ENCODE measurements at places on chromosomes 13 and 19.

DNA sequence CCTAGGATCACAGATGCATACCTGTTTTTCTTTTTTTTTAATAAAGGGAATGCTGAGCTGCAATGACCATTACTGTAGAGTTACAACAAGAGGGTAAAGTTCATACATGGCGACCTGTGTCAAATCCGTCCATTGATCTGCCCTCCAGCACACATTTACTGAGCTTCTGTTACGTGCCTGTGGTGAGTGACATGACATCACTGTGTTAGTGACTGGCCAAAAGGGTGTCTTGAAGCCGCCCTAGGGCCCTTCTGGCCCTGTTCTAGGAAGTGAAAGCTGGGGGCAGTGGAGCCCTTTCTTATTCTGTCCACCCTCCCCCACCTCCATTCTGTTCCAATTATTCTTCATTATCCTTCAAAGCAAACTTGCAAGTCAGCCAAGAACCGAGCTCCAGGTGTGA, 66.3 kb downstream of the ZIC5 start:
- no peak for DNase-seq

GRCh38 chr19:38977445-38978325, 2.1 kb upstream of the FBXO17 start:
- no peak for DNase-seq

GRCh38 chr13:23899555-23899954, 2.3 kb upstream of the C1QTNF9B start:
- peak; percentile 13 for DNase-seq

GRCh38 chr19:16066611-16067104, 9.6 kb upstream of the TPM4 start:
- DNase-seq, result peak; percentile 43

GRCh38 chr19:42628411-42629140, 33.9 kb upstream of the CEACAM8 start:
- DNase-seq, result no peak

DNA sequence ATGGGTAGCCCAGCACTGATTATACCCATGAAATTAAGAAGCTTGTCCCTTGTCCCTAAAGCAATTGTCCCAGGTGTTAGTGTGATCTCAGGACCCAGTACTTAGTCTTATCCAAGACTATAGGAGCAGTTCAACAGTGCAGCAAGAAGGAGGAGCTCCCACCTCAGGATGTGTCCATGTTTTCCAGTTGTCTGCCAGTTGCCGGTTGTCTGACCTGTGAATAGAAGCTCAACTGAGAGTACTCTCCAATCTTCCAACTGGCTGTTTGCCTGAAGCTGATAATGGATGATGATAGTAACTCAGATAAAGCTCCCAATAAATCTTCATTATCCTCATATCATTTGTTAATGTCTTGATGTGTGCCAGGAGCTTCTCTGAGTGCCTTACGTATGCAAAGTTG, 107.2 kb upstream of the HTR2A start:
- no peak for DNase-seq

DNA sequence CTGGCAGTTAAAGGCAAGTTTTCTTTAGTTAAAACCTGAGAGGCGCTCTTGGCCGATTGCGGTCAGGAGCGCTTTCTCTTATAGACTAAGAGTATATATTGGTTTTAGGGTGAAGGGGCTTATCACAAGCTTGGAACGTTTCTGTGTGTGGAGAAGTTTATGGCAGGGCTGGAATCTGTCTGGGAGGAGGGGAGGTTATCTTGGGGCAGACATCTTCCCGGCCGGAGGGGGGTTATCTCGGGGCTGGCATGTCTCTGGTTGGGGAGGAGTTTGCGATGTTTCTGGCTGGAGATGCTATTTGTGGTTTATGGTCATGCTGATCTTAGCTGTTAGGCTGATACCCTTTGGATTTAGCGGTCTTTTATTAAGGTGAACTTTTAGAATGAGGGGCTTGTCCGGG, 18.3 kb downstream of the KDM4B start:
- DNase-seq, result no peak

DNA sequence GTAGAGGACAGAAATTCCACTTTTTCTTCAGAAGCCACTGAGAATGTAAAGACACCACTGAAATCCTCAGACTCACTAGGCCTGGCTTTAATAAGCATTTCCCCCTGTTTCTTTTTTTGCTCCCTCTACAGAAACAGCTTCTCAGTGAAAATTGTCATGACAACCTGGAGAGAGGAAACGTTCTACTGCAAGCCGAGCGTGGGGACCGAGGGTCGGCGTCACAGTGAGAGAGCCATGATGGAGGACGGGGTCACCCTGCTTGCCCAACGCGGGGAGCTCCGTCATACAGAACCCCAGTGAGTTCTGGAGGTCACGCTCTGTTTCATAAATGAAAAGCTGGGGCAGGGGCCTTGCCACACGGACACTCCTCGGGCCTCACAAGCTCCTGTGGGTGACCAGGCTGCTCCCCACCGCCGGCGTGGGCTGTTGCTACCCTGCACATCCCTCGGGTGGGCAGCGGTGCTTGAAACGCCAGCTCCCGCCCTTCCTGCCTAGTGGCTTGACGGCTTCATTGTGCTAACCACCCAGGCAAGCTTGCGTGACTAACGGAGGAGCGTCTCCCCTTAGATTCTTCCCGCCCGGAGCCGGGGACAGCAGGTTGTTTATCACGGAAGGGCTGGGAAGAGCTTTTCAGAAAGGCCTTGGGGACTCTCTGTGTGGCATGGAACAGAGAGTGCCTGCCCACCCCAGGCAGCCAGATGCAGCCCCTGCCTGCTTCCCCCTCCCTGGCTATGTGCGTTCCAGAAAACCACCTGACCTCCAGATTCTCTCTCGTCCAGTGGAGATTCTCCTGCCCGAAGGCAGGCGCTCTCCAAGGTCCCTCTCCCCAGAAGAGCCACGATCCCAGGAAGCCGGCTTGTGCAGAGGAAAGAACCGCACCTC, 153.6 kb downstream of the KATNAL1 start:
- DNase-seq, result no peak

DNA sequence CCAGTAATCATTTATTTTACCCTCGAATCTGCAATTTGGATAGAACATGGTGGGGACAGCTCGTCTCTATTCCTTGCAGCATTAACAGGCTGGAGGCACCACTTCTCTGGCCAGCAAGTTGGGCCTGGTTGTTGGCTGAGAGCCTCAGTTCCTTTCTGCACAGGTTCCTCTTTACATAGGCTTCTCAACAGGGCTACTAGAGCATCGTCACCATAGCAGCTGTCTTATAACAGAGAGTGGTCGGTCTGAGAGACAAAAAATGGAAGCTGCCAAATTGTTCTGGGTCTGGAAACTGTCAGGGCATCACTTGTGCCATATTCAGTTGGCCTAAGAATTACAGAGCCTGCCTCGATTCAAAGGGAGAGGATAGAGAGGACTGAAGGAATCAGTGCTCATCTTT, 86.7 kb downstream of the DNAJC15 start:
- no peak for DNase-seq

GRCh38 chr19:491146-491741, 5.0 kb upstream of the MADCAM1 start:
- no peak for DNase-seq

DNA sequence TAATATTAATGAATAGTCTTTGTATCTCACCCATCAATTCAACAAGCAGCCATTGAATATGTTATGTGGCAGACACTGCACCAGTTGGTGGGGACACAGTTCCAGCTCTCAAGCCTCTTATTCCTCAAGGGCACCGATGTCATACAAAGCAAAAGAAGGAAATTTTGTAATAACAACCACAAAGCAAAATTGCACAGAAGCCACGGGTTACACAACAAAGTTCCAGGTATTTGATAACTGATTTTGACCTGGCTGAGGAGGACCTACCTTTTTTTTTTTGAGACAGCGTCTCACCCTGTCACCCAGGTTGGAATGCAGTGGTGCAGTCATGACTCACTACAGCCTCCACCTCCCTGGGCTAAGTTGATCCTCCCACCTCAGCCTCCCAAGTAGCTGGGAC, 266.7 kb downstream of the FOXO1 start:
- DNase-seq, result no peak

DNA sequence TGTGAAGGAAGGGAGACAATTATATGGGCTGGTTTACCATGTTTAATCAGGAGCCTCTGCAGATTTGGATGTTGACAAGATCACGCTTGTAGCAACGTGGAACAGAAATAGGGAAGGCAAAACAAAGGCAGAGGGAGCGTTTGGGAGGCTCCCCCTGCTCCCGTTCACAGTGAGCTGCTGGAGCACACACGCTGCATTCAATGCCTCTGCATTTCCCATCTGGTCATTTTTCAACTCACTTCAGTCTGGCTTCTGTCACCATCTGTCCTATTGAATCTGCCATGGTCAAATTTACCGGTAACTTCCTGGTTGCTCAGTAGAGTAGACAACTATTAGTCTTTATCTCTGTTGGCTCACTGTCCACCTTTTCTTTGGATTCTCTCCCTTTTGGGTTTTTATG, 91.0 kb downstream of the NHLRC3 start:
- DNase-seq, result no peak

DNA sequence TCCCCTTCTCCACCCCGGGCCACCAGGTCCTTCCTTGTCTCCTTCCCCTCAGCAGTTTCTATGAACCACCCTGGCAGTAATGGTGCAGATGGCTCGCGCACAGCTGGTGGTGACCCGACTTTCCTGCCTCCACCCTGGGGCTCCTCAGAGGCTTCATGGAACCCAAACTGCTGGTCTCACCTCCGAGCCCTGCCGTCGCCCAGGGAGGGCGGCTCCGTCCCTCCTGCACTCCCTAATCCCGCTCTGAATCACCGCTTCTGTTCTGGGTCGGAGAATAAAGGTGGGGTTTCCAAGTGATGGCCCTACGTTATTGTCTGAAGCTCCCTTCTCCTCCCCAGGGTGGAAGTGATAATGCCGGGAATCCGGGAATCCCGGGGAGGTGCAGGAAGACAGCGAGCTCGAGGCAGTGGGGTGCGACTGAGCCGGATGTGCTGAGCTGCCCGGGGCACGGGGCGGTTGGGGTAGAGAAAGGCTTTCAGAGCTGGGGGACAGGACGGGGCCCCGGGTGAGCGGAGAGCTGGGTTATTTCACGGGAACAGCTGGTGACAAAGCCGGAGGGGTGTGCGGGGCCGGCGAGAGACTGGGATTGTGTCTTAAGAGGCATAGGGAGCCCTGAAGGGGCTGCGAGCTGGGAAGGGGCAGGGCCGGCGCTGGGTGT, 711 bp downstream of the FUT2 start:
- no peak for DNase-seq

GRCh38 chr13:62360609-62361008, 945.0 kb upstream of the PCDH20 start:
- DNase-seq, result no peak

DNA sequence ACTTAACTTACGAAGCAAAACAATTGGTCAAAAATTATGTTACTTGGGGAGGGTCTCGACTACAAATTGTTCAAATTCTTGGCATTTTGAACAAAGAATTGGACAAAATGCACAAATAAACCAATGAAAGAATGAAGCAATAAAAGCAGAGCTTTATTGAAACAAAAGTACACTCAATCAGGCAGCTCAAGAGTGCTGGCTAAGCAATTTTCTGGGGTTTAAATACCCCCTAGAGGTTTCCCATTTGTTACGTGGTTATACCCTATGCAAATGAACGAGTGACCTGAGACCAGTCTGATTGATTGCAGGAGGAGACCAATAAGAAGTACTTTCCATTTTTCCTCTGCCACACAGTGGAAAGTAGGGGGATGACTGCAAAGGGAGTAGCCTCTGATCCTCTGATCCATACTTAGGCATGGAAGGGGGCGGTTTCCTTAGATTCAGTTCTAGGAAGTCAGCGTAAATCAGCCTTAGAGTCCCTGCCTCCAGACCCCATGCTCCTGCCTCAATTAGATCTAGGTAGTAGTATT, 228.6 kb downstream of the EFNB2 start:
- no peak for DNase-seq

GRCh38 chr19:44931541-44931940, 10.5 kb upstream of the APOC4 start:
- DNase-seq, result no peak

- DNase-seq, result no peak
Measured at GRCh38 chr19:47663435-47663910, 49.7 kb upstream of the EHD2 start.

DNA sequence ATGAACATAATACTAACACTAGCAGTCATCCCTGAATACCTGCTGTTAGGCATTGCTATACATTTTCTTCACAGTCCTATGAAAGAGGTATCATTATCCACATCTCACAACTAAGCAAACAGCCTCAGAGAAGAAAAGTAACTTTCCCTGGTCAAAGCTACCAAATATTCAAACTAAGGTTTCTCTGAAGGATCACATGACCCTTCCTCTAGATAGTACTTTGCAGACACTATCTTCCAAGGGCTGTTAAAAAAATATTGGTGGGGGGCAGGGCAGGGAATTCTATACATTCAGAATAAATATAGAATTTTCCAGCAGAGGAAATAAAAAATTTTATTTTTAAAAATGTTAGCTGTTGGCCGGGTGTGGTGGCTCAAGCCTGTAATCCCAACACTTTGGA, 3.1 kb downstream of the SLC25A30 start:
- DNase-seq, result no peak

GRCh38 chr13:23969647-23970046, 72.3 kb upstream of the C1QTNF9B start:
- DNase-seq, result no peak

GRCh38 chr13:39959497-39960144, 304.2 kb downstream of the COG6 start:
- no peak for DNase-seq

DNA sequence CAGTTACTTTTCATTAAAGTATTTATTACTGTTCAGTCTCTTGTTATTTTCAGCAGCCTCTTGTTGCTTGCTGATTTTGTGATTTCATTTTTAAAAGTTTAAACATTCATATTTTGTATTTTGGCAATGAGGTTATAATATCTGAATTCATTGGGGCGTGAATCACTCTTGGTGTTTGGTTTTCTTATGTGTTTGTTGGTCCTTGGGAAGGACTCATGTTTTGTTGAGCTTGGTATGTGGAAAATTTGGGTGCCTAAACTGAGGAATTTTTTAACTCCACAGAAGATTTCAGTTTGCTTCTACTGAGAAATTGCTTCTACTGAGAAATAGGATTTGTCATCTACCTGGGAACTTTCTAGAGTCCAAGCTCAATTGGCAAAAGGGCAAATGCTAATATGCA, 38.2 kb downstream of the PDS5B start:
- DNase-seq, result no peak

GRCh38 chr13:114315074-114315785, 927 bp downstream of the CHAMP1 start:
- DNase-seq, result no peak

GRCh38 chr13:105442949-105443699, 1092.3 kb downstream of the EFNB2 start:
- no peak for DNase-seq

DNA sequence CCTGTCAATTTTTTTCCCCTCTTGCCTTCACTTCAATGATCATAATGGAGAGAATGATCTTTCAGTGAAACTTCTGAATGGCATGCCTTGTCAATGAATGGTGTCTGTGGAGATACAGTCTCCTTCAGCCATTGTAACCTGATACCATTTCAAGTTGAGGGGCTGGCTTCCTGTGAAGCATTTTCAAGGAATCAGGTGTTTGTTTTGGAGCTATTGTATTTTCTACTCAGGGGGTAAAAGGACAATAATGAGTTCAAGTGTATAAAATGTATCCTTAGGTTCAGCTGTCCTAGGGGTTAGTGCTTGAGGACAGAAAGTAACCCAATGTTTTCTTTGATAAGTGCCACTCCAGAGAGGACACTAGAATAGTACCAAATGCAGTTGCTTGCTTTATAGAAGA, 23.8 kb upstream of the CBY2 start:
- no peak for DNase-seq

GRCh38 chr19:31144075-31144870, 205.0 kb downstream of the TSHZ3 start:
- DNase-seq, result no peak

- no peak for DNase-seq
Measured at GRCh38 chr19:51916167-51916566, 11.1 kb upstream of the ZNF613 start.

GRCh38 chr19:17103177-17103576, 27.6 kb downstream of the MYO9B start:
- DNase-seq, result no peak
